ENCODE measurements at places on chromosomes 13 and 19. TPM values are rescaled to one million over a fixed set of nuclear protein-coding genes. Genes with fewer than 3 reads are reported as not detected.

GJB6 gene
- total RNA-seq, result not detected

TPTE2 gene
- total RNA-seq, result not detected

XRCC1 gene
- 44.5 TPM for total RNA-seq

CEBPA gene
- total RNA-seq, result 110 TPM

KASH5 gene
- 0.56 TPM for total RNA-seq

NXNL1 gene
- not detected for total RNA-seq

SGCG gene
- not detected for total RNA-seq

ZIC5 gene
- 0.49 TPM for total RNA-seq

PTPRS gene
- total RNA-seq, result 65.0 TPM

ZNF221 gene
- total RNA-seq, result 6.2 TPM

- no peak overlapping the region for H3K4me3 ChIP-seq
- no peaks in the 10 kb centered on the region for H3K27me3 ChIP-seq
- no peak overlapping the region for H3K27ac ChIP-seq
- H3K36me3 ChIP-seq, result no peaks in the 10 kb centered on the region
- no peak for DNase-seq
These were observed 159.0 kb upstream of the PCDH9 start for GRCh38 chr13:67389171-67389570.

GRCh38 chr19:12777217-12778016 lies 2.1 kb upstream of the HOOK2 start:
- H3K27ac ChIP-seq, result no peak overlapping the region
- no peaks in the 10 kb centered on the region for H3K36me3 ChIP-seq
- peak overlapping the region; percentile 53 for H3K4me3 ChIP-seq
- H3K27me3 ChIP-seq, result no peaks in the 10 kb centered on the region
- DNase-seq, result peak; percentile 73
- peaks cover 20% of the 10 kb centered on the region for H3K4me1 ChIP-seq

DNA sequence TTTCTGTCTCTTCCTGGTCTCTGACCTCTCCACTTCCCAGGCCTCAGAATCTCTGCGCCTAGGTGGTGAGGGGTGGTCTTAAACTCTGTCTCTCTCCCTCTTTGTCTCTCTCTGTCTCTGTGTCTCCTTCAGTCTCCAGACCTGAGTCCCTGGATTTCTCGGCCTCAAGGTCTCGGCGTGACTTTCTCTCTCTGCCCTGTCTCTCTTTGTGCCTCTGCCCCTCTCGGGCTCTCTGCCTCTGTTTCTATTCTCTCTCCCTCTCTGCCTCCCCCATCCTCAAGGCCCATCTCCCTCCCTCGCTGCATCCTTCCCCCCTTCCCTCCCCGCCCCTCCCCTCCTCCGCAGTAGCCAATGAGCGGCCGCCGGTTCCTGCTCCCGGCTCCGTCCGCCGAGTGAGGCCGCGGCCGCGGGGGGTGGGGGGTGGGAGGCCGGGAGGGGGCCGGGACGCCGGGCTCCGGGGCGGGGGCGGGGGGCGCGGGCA lies at the start of gene CACNG7:
Gene CACNG7 (plus strand): TSS at position 344 of the 481 bp plus-strand sequence. CDS start 3,554 bp downstream, outside the sequence.
- no peak for DNase-seq
- no peak within 1 kb of the TSS for H3K4me3 ChIP-seq
- no peaks in the 10 kb centered on the region for H3K27me3 ChIP-seq
- H3K36me3 ChIP-seq, result no peaks in the 10 kb centered on the region
- no peaks in the 10 kb centered on the region for H3K4me1 ChIP-seq

GRCh38 chr13:113918981-113919701 lies 54.7 kb downstream of the C13orf46 start:
- no peaks in the 10 kb centered on the region for H3K27me3 ChIP-seq
- H3K4me3 ChIP-seq, result no peak overlapping the region
- DNase-seq, result peak; percentile 26
- H3K27ac ChIP-seq, result no peak overlapping the region

- H3K36me3 ChIP-seq, result no peaks in the 10 kb centered on the region
- 0 out of 2 replicates have a peak, but pooled peaks cover 2% of the 10 kb centered on the region for H3K4me1 ChIP-seq
- no peaks in the 10 kb centered on the region for H3K27me3 ChIP-seq
- DNase-seq, result no peak
- H3K27ac ChIP-seq, result peak overlapping the region; percentile 44
These were observed 3.7 kb downstream of the CEACAM16 start for GRCh38 chr19:44702551-44703176.

GRCh38 chr13:23231241-23231640 lies 50.5 kb downstream of the SGCG start:
- no peak for DNase-seq
- H3K36me3 ChIP-seq, result no peaks in the 10 kb centered on the region
- no peaks in the 10 kb centered on the region for H3K27me3 ChIP-seq

- H3K27ac ChIP-seq, result no peak overlapping the region
- no peak overlapping the region for H3K4me3 ChIP-seq
- no peaks in the 10 kb centered on the region for H3K27me3 ChIP-seq
- no peaks in the 10 kb centered on the region for H3K4me1 ChIP-seq
- no peak for DNase-seq
- H3K36me3 ChIP-seq, result no peaks in the 10 kb centered on the region
These were observed 73.9 kb upstream of the GPR183 start for GRCh38 chr13:99380921-99381645.

DNA sequence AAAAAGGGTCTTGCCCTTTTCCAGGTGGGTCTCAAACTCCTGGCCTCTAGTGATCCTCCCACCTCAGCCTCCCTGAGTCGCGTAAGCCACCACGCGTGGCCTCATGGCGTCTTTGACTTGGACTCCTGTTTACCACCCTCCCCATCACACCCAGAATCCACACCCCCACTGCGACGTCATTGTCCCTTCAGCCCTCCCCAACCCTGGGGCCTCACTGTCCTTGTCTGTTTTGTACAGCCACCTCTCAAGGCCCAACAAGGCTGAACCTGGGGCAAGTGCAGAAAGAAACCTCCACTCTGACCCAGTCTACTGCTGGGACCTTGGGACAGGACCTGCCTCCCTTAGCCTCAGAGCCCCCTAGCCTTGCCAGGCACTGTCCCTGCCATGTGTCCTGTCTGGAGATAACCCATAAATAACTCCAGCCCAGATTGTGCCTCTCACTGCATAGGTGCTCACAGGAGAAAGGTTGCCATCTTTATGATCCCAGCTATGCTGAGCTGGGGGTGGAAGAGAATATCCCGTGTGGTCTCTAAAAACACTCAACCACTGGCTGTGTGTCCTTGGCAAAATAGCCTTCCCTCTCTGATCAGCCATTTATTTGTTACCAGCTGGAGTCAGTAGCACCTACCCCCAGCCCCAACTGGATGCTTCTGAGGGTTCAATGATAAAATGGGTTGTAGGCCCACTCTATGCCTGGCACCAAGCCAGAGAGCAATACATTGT lies 1.8 kb upstream of the IFI30 start:
- peaks cover 1% of the 10 kb centered on the region for H3K36me3 ChIP-seq
- no peak overlapping the region for H3K27ac ChIP-seq
- no peak overlapping the region for H3K4me3 ChIP-seq
- no peaks in the 10 kb centered on the region for H3K27me3 ChIP-seq
- 0 out of 2 replicates have a peak, but pooled peaks cover 4% of the 10 kb centered on the region for H3K4me1 ChIP-seq
- no peak for DNase-seq

- no peak for DNase-seq
- H3K4me1 ChIP-seq, result no peaks in the 10 kb centered on the region
- H3K27ac ChIP-seq, result no peak overlapping the region
- H3K27me3 ChIP-seq, result no peaks in the 10 kb centered on the region
- H3K36me3 ChIP-seq, result no peaks in the 10 kb centered on the region
These were observed 46.3 kb downstream of the ZNF724 start for GRCh38 chr19:23203841-23204344.

GRCh38 chr19:19475849-19476828 lies 39.2 kb downstream of the TSSK6 start:
- H3K4me3 ChIP-seq, result no peak overlapping the region
- no peaks in the 10 kb centered on the region for H3K4me1 ChIP-seq
- DNase-seq, result no peak

DNA sequence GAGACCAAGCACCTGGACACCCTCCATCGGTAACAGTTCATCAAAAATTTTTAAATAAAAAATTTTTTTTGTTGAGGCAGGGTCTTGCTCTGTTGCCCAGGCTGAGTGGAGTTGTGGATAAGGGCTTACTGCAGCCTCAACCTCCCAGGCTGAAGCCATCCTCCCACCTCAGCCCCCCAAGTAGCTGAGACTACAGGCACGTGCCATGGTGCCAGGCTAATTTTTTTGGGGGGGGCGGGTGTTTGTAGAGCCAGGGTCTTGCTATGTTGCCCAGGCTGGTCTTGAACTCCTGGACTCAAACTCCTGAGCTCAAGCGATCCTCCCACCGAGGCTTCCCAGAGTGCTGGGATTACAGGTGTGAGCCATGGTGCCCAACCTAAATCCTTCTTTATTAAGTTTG lies 4.7 kb downstream of the LGALS7B start:
- H3K27ac ChIP-seq, result no peak overlapping the region
- DNase-seq, result no peak
- H3K4me1 ChIP-seq, result 0 out of 2 replicates have a peak, but pooled peaks cover 6% of the 10 kb centered on the region
- H3K27me3 ChIP-seq, result no peaks in the 10 kb centered on the region
- H3K36me3 ChIP-seq, result no peaks in the 10 kb centered on the region

DNA sequence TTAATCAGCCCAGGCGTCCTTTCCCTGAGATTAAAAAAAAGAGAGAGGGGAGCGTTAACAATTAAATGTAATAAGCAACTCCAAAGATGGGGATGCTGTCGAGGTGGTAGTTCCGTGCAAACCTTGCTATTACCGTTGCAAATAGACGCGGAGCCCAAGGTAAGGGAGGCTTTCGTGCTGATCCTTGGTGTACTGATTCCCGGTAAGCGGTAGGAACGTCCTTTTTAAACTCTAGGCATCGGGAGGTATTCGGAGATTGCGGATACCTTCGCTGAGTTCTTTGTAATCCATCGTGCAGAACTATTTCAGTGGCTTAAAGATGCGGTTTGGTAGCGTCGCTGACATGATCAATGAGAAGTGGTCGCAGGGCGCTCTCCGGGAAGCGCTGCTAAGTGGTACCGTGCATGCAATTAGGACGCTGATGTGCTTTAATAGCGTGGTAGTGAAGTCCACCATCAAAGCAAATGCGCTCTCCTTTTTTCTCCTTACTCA lies 3.1 kb downstream of the SLITRK5 start:
- no peaks in the 10 kb centered on the region for H3K27me3 ChIP-seq
- no peaks in the 10 kb centered on the region for H3K4me1 ChIP-seq
- no peak overlapping the region for H3K27ac ChIP-seq
- no peak for DNase-seq

GRCh38 chr19:58228585-58229254 lies at the start of gene ZNF544:
Gene ZNF544 (plus strand): TSS chr19:58228914. CDS start chr19:58244024, 15,110 bp downstream.
- H3K4me1 ChIP-seq, result peaks cover 5% of the 10 kb centered on the region
- H3K4me3 ChIP-seq, result peak within 1 kb of the TSS; percentile 66
- peak; percentile 88 for DNase-seq
- H3K36me3 ChIP-seq, result peaks cover 20% of the 10 kb centered on the region

DNA sequence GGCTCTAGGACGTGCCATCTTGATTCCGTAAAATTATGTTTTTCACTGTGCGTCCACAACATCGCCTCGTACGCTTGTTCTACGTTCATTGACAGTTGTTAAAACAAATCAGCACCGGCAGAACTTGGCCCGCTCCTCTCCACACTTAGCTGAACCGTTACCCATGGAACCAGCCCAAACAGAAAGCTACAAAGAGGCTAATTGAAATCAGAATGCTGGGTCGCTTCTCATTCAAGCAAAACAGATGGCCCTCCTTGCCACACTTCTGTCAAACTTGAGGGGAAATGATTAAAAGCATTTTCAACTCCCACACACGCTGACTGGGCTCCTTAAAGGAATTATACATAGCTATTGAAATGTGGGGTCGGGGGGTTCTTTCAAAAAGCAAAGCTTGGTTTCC lies 71.6 kb downstream of the TM9SF2 start:
- no peaks in the 10 kb centered on the region for H3K27me3 ChIP-seq
- H3K4me3 ChIP-seq, result no peak overlapping the region
- no peaks in the 10 kb centered on the region for H3K4me1 ChIP-seq
- no peak for DNase-seq
- H3K27ac ChIP-seq, result no peak overlapping the region

DNA sequence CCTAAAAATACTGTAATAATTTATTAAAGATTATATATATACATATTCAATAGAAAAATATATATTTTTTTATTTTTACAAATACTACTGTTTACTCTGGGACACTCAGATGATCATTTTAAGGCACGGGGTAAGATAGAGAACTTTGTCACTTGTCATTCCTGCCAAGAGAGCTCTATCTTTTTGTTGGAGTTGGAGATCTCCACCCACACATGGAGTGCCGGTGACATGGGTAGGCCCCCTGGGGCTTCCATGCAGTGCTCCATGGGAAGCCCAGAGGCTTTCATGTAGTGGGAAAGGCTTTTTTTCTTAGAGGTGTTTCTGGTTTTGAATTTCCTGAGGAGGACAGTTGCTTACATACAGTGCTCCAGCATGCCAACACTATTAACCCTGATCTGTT lies 81.4 kb downstream of the LMO7 start:
- no peak for DNase-seq
- H3K4me1 ChIP-seq, result peaks cover 13% of the 10 kb centered on the region
- no peaks in the 10 kb centered on the region for H3K27me3 ChIP-seq
- no peaks in the 10 kb centered on the region for H3K36me3 ChIP-seq

GRCh38 chr13:68081061-68081460 lies 850.9 kb upstream of the PCDH9 start:
- no peak overlapping the region for H3K4me3 ChIP-seq
- DNase-seq, result no peak
- no peaks in the 10 kb centered on the region for H3K27me3 ChIP-seq
- H3K27ac ChIP-seq, result no peak overlapping the region
- H3K36me3 ChIP-seq, result no peaks in the 10 kb centered on the region
- no peaks in the 10 kb centered on the region for H3K4me1 ChIP-seq

- no peak for DNase-seq
- H3K4me3 ChIP-seq, result no peak overlapping the region
- H3K36me3 ChIP-seq, result no peaks in the 10 kb centered on the region
- no peaks in the 10 kb centered on the region for H3K4me1 ChIP-seq
These were observed 180.6 kb downstream of the FOXO1 start for GRCh38 chr13:40485611-40486517.

GRCh38 chr19:55613396-55613795 lies 7.9 kb downstream of the ZNF865 start:
- no peak overlapping the region for H3K4me3 ChIP-seq
- H3K27ac ChIP-seq, result no peak overlapping the region
- H3K36me3 ChIP-seq, result no peaks in the 10 kb centered on the region
- no peaks in the 10 kb centered on the region for H3K4me1 ChIP-seq
- no peaks in the 10 kb centered on the region for H3K27me3 ChIP-seq

DNA sequence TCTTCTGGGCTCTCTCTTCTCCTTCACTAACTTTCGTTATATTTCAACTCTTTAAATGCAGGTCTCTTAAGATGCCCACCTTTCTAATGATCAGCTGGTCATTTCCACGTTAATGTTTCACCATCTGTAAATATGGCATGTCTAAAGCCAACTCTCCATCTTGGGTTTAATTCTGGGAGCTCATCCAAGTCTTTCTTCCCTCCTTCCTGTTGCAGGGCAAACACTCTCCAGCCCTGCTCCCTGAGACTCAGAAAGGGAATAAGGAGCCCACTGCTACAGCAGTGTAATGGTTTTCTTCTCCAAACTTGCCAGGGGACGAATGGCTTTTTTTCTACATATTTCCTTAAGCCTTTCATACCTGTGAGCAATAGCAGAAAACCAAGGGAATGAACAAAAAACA lies 73.3 kb upstream of the SOX1 start:
- no peaks in the 10 kb centered on the region for H3K4me1 ChIP-seq
- H3K4me3 ChIP-seq, result no peak overlapping the region
- no peak for DNase-seq
- no peaks in the 10 kb centered on the region for H3K27me3 ChIP-seq
- H3K27ac ChIP-seq, result no peak overlapping the region

- no peak overlapping the region for H3K4me3 ChIP-seq
- peak; percentile 69 for DNase-seq
- H3K27ac ChIP-seq, result no peak overlapping the region
- no peaks in the 10 kb centered on the region for H3K36me3 ChIP-seq
- H3K27me3 ChIP-seq, result no peaks in the 10 kb centered on the region
These were observed 1.8 kb upstream of the CEACAM8 start for GRCh38 chr19:42596391-42597072.
